ENCODE measurements at places on chromosomes 1 and 21. TPM values are rescaled to one million over a fixed set of nuclear protein-coding genes. Genes with fewer than 3 reads are reported as not detected.

GRCh38 chr1:160681066-160681890 is 30.3 kb downstream of the CD48 start:
- H3K27ac ChIP-seq: peak overlapping the region; percentile 65
- no peak overlapping the region for H3K4me3 ChIP-seq
- peaks cover 47% of the 10 kb centered on the region for H3K4me1 ChIP-seq
- H3K27me3 ChIP-seq: no peaks in the 10 kb centered on the region
- DNase-seq: peak; percentile 86

GRCh38 chr21:34824314-34824713 is 155.5 kb downstream of the CLIC6 start:
- no peak overlapping the region for H3K27ac ChIP-seq
- no peaks in the 10 kb centered on the region for H3K27me3 ChIP-seq
- no peak overlapping the region for H3K4me3 ChIP-seq
- H3K4me1 ChIP-seq: no peaks in the 10 kb centered on the region
- peaks cover 19% of the 10 kb centered on the region for H3K36me3 ChIP-seq
- no peak for DNase-seq

CRABP2 gene
- 1.1 TPM for polyA plus RNA-seq

DNA sequence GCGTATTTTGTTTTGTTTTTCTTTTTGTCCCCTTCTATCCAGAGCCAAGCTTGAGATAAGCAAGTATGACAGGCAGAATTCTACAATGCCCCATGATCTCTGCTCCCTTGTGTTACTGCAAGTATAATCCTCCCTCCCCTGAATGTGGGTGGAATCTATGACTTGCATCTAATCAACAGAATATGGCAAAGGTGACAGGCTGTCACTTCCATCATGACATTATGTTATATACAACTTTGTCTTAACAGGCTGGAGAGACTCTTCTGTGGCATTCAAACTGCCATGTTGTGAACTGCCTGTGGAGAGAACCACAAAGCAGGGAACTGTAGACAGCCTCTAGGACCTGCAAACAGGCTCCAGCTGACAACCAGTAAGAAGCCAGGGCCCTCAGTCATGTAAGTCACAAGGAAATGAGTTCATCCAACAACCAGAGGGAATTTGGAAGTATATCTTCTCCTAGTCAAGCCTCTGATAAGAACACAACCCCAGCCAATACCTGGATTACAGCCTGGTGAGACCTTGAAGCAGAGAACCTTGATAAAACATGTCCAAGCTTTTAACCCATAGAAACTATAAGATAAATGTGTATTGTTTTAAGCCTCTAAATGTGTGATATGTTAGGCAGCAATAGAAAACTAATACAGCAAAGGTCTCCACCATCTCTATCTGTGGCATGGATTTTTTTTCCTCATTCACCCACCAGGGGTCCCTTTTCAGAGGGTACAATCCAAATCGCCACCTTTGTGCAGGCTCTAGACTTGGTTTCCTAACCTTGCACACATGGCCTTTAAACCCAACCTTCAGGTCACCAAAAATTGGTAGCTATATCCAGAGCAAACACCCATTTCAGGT is 5.7 kb upstream of the C1orf162 start:
- no peak overlapping the region for H3K27ac ChIP-seq
- H3K27me3 ChIP-seq: no peaks in the 10 kb centered on the region
- DNase-seq: no peak
- H3K4me3 ChIP-seq: no peak overlapping the region

DHCR24 gene
- polyA plus RNA-seq: 8.3 TPM

Measured in naive thymus-derived CD4-positive, alpha-beta T cell (primary cell).